Hematopoietic multipotent progenitor cell (in vitro differentiated cells): ENCODE measurements at places on chromosomes 5 and 9. TPM values are rescaled to one million over a fixed set of nuclear protein-coding genes. Genes with fewer than 3 reads are reported as not detected.

Gene CDK7
- total RNA-seq: 9.4 TPM

Gene TIMD4
- not detected for total RNA-seq

Gene BTNL8
- under 0.01 TPM for total RNA-seq

Gene FLT4
- 0.27 TPM for total RNA-seq

Gene GRXCR2
- total RNA-seq: not detected

Gene PROB1
- total RNA-seq: 2.4 TPM

Gene FYB1
- total RNA-seq: 1.6 TPM

Gene COL15A1
- total RNA-seq: under 0.01 TPM

Gene IFNK
- total RNA-seq: not detected

- peak; percentile 58 for DNase-seq
Observed at GRCh38 chr9:129143031-129143927, 32.1 kb downstream of the PTPA start.

DNA sequence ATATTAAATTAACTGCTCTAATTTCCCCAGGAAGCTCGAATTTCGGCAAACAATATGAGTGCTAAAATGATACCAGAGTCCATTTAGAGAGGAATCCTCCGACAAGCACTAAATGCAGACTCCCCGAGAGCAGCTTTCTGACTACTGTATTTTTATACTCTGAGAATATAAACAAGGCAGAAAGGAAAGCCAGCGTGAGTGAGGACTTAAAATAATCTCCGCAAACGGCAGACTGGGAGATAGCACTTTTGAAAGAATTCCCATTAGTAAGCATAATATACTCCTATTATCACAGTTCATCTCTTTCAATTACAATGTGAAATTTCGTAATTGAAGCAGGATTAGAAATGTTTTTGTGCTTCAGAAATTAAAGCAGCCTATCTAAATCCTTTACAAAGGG lies 269.4 kb upstream of the PANK3 start:
- no peak for DNase-seq

GRCh38 chr5:169178754-169179153 lies 122.2 kb downstream of the SLIT3 start:
- DNase-seq: no peak

GRCh38 chr5:131593921-131594320 lies 41.1 kb downstream of the RAPGEF6 start:
- no peak for DNase-seq

GRCh38 chr5:121913418-121913817 lies 48.4 kb upstream of the SRFBP1 start:
- no peak for DNase-seq

DNA sequence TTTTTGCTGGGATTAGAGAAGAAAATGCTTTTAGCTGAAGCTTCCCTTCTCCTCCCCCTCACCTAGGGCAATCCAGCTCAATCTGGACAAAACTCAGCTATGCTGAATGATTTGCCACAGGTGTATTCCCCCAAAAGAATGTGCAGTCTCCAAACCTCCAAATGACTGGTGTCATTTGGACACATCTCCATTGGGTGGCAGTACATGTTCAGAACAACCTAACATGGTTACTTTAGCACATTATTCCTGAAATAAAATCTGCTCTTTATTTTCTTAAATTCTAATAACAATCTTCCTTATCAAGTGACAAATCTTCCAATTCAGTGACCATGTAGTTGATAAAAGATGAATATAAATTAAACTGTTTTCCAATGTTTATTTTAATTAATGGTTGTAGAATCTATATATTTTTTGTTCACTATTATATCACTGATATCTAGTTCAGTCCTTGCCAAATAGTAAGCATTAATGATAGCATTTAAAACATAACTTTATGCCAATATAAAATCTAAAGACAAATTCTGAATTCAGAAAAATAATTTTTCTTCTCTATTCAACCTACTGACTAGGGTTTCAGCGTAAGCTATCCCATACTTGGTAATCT lies 61.3 kb upstream of the MOCS2 start:
- DNase-seq: peak; percentile 19

DNA sequence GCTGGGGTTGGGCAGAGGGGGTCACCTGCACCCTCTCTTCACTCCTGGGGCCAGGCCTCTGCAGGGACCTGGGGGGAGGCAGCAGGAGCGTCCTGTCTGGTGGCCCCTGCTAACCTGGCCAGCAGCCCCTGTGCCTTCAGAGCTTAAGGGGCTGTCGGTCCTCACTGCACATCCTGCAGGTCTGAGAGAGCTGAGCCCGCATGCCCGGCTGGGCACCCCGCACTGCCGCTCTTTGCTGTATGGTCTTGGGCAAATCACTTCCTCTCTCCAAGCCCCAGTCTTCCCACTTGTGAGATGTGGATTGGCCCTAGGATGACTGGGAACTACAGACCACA lies 7.9 kb downstream of the FLT4 start:
- DNase-seq: no peak

GRCh38 chr5:63831381-63831780 lies 130.9 kb downstream of the HTR1A start:
- no peak for DNase-seq

DNA sequence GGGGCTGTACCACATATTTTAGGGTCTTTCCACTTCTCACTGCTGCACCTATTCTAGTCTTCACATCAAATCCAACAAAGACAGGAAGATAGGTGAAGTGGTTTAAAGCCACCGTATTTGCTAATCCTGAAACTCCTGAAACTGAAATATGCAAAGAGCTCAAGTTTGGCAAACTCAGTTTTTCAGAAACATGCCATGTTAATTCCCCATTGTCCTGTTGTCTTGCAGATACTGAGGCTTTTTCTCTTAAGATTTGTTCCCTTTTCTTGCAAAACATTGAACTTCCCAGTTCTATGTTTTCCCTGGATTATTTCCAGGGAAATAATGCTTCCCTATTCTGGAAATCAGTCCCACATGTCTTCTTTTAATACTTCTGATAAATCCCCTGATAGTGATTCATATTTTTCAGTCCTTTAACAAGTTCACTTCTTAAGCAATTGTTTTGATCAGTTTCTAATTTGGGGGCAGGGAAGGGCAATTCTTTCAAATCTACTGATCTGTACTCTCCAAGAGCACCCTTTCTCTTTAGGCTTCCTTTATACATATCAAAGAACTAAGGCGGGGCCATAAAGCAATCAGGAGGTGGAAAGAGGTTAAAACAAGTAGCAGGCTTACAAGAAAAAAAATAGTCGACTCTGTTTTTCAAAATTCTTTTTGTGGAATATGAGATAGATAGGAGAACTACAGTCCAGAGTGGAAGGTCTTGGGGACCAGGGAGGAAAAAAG lies 648.5 kb downstream of the BNC2 start:
- no peak for DNase-seq

DNA sequence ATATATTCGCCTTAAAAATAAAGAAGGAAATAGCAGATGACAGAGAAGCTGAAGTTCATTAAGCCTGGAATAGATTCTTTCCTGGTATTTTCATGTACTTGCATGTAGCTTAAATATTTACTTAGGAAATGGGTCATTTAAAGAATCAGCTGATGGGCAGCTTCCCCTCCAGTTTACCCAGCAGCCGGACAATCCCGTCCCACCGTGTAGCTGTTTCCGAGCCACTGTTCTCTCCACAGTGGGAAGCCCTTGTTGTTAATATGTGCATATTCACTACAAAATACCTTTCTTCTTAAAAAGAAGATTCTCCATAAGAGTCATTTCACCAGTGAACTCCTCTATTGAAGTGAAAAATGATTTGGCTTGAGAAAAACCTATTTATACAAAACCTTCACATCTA lies 187.0 kb downstream of the FANCC start:
- no peak for DNase-seq

DNA sequence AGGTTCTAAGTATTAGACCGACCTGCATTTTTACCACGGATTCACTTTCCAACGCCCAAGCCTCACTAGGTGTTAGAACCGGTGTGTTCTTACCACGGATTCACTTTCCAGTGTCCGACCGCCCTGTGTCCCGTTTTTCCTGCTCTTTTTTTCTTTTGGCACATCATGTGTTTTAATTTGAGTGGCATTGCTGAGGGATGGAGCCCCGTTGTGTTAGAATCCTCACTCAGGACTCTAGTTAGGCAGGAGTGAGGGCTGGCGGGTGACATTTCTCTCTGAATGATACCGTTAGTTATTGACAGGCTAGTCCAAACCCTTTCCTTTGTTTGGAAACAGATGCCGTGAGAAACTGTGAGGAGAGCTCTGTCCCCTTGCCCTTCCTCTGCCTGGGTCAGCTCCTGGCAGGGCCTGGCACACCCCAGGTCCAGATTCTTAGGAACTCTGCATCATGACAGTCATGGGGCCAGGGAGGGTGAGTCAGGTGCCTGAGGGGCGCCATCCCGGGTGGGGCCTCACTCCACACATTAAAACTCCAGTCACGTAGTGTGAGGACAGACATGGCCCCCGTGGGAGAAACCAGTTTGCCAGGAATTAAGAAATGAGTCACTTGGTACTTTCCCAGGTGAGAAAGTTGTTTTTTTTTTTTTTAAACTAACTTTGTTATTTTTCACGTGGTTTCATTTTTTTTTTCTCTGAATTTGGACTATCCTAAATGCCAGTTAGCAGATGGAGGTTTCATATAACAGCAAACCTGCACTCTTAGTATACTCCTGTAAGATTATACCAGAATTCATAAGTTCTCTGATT lies 15.8 kb downstream of the EXOC3 start:
- DNase-seq: no peak

DNA sequence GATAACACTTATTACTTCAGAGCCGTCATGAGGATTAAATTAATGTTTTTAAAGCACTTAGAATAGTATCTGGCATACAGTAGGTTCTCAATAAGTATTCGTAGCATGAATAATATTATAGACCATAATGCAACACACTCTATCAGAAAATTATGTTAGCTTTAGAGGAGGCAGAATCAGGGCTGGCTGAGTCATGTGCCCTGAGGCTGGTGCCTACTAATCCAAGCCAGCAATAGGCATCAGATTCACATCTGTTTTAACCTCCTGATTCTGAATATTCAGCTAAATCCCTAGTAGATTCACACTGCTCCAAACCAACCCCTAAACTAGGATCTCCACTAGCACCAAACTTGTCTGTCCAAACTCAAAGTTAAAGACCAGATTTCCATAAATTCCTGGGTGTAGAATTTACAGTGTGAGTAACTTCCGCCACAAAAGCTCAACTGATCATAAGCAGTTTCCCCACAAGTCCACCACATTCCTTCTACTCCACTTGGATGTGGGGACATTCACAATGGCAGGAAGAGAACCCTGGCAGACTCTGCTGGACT lies 170.0 kb upstream of the DAPK1 start:
- DNase-seq: no peak

DNA sequence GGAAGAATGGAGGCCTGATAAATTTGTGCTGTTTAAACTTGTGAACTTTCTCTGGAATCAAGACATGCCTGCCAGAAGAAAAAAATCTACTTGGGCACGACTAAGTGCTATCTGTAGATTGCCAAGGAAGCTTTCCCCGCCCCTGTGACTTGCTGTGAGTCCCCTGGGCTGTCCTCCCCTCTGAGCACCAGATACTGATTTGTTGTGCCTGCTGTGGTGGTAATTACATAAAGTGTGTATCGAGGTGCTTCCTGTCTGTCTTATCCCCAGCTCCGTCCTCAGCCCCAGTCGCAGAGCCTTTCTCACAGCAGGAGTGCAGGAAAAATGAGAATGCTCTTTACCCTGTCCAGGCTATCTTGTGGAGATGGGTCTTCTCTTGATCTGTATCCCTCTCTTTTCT lies 53.9 kb downstream of the TRIO start:
- no peak for DNase-seq

- no peak for DNase-seq
Observed at GRCh38 chr5:53263151-53263550, 153.6 kb upstream of the MOCS2 start.

GRCh38 chr5:112227911-112228631 lies 191.0 kb downstream of the EPB41L4A start:
- no peak for DNase-seq
